Activated T-cell treated with anti-CD3 and anti-CD28 coated beads for 4 hours (primary cell): ENCODE measurements at places on chromosomes 7 and 10.

DNA sequence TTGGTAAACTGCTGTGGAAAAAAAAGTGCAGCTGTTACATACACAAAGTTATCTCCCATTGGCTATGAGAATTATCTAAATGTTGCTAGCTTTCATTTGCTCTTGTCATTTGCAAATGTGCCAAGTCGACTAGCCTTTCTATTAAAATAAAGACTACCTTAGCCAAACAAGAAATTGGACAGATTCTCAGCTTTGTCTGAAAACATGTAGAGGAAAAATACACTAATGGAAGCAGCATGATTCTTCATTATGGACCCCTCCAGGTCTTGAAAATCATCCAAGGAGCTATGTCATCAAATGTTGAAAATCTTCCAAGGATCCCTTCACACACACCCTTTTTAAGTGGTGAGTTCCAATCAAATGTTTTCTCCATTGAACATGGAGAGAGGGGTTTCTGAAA is 237.7 kb downstream of the ETV1 start:
- DNase-seq: no peak

- no peak for DNase-seq
These were observed 22.6 kb downstream of the PLAC9 start for GRCh38 chr10:80154978-80155695.

DNA sequence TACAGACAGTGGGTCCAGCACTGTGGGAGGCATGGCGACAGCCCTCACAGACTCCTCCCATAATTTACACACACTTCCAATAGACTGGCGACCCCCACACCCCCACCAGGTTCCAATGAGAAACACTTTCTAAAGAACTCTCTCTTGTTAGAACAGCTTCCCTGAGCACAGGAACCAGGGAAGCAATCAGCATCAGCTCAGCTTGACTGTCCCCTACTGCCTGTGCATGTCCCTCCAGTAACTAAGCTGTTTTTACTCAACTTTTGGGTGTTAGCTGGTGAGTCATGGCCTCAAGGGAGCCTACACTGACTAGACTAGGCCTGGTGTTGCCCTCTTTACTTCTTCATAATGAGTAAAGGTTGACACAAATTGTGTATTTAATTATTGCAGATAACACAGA is 32.6 kb upstream of the HERPUD2 start:
- DNase-seq: no peak

GRCh38 chr10:22324893-22325271 is 4.0 kb downstream of the BMI1 start:
- DNase-seq: no peak

- DNase-seq: no peak
These were observed 36.0 kb downstream of the RHOBTB1 start for GRCh38 chr10:60908031-60908430.

DNA sequence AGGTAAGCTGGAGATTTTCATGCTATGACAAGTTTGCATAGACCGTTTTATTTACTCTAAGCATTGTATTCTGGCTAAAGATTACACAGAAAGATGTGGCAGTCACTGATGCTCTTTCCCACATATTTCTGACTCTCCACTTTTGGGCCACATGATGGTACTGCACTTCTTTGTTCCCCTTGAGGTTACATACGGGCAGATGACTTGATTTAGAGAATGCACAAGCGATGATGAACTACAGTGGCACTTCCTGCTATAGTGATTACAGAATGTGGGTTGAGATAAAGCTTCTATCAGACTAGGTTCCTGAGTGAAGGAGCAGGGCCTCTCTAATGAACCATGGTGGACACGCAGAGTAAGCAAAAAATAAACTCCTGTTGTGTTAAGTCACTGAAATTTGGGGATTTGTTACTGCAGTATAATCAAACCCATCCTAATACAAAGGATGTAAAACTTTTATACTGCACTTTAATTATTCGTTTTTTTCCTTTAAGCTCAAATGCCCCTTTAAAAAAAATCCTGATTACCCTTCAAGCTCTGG is 177.9 kb downstream of the TAX1BP1 start:
- DNase-seq: no peak

DNA sequence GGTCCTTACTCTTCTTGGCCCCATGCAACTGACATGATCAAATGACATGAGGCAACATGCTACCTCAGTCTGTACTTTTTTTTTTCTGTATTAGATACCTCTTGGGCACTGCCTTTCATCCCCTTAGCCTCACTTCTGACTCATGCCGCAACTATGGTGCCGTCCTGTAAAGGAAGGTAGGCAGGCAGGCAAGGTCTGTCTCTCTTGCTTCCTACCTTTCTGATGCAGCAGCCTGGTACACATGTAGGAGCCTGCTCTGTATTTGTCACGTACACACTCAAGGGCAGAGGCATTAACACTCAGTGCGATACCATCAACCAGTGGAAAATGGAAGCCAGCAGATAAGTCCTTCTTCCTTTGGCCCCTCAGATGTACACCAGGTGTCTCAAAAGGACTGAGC is 146.7 kb downstream of the ATE1 start:
- DNase-seq: no peak

DNA sequence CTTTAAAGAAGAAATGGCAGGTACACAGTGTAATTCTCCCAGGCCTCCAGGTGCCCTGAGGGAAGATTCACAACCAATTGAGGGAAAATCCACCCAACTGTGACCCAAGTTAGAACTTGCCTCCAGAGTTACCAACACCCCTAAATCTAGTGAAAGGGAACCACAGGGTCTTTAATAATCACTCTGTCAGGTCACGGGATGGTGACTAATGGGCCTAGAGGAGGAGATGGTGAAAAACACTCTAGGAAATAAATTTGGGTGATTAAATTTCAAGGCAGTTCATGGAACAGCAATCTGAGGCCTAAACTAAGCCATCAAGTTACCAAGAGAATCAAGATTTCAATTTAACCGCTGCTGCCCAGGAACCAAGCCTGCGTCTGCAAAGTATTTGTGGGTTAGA is 26.7 kb upstream of the SLF2 start:
- DNase-seq: no peak

DNA sequence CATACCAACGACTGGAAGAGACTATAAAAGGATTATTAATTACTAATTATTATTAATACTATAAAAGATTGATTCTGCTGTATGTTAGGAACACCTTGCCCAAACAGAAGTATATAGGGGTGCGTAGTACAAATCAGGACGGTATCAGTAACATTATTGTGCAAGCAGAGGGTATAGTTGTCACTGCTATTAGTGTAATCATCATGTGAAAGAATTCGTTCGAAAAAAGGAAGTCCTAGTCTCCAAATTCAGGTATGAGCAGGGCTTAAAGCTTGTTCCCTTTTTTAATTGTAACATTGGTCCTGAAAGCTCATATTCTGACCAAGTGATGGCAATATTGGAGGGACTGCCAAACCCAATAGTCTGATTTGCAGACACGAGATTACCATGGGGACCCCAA is 81.8 kb downstream of the THSD7A start:
- DNase-seq: no peak

GRCh38 chr7:151600331-151600730 is 80.6 kb upstream of the RHEB start:
- no peak for DNase-seq

- DNase-seq: no peak
These were observed 130.1 kb upstream of the INHBA start for GRCh38 chr7:41832941-41833340.

DNA sequence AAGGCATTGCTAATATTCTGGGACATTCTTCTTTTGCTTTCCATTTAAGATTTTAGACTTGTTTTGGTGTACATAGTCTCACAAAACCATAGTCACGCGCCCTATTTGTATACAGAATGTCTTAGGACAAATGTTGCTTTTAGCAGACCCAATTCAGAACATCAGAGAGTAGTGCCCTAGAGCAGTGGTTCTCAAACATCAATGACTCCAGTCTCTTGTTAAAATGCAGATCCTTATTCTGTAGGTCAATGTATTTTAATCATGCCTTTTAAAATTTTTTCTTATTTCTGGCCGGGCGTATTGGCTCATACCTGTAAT is 127.4 kb upstream of the EFCAB10 start:
- no peak for DNase-seq

DNA sequence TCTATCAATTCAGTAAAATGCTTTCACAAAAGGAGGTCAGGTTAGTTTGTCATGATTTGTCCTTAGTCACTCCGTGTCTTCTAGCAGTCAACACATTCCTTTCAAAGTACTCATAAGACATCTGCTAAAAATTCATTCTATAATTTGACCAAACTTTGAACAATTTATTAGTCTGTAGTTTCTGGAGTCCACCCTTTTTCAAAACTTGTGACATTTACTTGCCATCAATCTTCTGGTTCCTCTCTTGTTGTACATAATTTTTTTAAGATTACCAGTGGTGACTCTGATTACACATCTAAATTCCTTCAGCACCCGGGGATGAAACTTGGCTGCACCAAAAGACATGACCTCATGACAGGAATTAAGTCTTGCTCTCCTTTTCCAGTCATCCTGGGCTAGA is 130.1 kb downstream of the NEBL start:
- no peak for DNase-seq

- DNase-seq: no peak
These were observed 36.0 kb upstream of the DLG5 start for GRCh38 chr10:77962350-77963146.

DNA sequence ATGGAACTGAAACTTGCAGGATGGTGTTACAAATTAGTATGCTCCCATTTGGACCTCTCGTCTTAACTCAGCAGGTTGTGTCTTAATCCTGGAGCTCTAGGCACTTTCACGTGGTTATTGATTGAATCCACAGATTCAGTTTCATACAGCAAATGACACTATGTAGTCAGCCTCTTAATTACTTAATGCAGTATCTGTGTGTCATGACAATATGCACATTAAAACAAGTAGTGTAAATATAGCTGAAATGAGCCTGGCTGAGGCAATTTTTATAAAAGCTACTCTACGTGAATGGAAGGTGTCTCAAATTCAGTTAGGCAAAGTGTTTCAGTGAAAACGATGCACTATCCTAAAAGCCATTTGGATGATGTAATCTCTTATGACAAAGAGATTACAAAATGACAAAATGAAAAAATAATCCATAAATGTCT is 86.8 kb downstream of the CD36 start:
- DNase-seq: no peak
